HCT116 (cell line): ENCODE measurements at places on chromosomes 12 and 14. TPM values are rescaled to one million over a fixed set of nuclear protein-coding genes. Genes with fewer than 3 reads are reported as not detected.

DNA sequence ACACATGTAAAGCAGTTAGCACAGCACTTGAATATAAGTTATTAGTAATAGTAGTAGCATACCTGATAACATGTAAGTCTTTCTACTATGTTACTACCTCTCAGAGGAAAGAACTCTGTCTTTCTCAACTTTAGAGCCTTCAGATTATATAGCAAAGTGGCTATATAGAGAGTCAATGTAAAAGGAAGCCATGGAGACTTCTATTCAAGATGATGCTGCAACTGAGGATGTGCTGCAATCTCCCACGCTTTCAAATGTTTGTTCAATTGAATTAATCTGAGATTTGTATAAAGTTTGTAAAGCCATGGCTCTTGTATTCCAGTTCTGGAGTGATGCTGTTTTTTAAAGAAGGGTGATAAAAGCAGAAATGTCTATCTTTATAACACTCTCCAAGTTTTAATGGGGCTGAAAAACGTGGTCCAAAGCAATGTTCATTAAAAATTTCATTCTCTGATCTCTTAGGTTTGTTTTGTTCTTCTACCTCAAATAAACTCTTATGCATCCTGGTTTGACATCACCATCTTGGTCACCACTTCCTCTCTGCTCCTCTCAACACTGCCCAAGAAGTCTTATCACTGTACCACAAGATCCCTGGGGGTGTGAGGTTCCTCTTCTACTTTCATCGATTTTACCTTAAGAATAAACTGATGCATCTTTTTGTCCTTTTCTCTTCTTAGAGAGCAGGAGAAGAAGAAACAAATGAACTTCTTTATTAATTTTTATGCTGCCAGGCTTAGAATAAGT lies 40.6 kb downstream of the C12orf42 start:
- no peak overlapping the region for H3K27ac ChIP-seq
- no peaks in the 10 kb centered on the region for H3K4me1 ChIP-seq
- H3K27me3 ChIP-seq = peaks cover 43% of the 10 kb centered on the region
- DNase-seq = no peak
- no peak overlapping the region for H3K4me3 ChIP-seq

GRCh38 chr14:32449648-32450047 lies 120.5 kb downstream of the AKAP6 start:
- H3K36me3 ChIP-seq = no peaks in the 10 kb centered on the region
- H3K27me3 ChIP-seq = no peaks in the 10 kb centered on the region
- H3K27ac ChIP-seq = no peak overlapping the region
- DNase-seq = no peak

DNA sequence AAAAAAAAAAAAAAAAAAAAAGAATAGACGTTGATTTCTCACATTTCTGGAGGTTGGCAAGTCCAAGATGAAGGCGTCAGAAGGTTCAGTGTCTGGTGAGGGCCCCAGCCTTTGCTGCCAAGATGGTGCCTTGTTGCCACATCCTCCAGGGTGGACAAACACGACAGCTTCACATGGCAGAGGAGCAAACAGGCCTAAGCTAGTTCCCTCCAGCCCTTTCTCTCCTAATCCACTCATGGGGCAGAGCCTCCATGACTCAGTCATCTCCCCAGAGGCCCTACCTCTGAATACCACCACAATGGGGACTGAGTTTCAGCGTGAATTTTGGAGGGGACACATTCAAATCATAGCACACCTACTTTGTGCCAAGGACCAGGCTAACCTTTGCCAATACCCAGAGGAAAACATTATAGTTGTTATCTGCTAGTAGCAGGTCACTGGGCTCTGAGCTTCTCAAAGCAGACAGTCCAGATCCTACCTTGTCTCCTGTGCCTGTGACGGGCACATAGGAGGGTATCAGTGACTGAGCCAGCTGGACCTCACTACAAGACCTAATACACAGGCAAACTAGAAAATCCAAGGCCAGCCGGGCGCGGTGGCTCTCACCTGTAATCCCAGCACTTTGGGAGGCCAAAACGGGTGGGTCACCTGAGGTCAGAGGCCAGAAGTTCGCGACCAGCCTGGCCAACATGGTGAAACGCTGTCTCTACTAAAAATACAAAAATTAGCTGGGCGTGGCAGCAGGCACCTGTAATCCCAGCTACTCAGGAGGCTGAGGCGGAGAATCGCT lies 10.5 kb upstream of the BCL11B start:
- DNase-seq = no peak
- H3K36me3 ChIP-seq = no peaks in the 10 kb centered on the region
- H3K27me3 ChIP-seq = peaks cover 26% of the 10 kb centered on the region
- H3K27ac ChIP-seq = no peak overlapping the region
- H3K4me3 ChIP-seq = no peak overlapping the region

- H3K4me1 ChIP-seq = no peaks in the 10 kb centered on the region
- no peak for DNase-seq
- H3K4me3 ChIP-seq = no peak overlapping the region
- H3K27me3 ChIP-seq = no peaks in the 10 kb centered on the region
- no peak overlapping the region for H3K27ac ChIP-seq
Measured at GRCh38 chr14:34368115-34368970, 93.7 kb downstream of the SPTSSA start.

- DNase-seq = no peak
- H3K27ac ChIP-seq = no peak overlapping the region; the same call in 1 of the 2 replicates
- H3K4me3 ChIP-seq = no peak overlapping the region
- no peaks in the 10 kb centered on the region for H3K36me3 ChIP-seq
- no peaks in the 10 kb centered on the region for H3K27me3 ChIP-seq
- peaks cover 29% of the 10 kb centered on the region for H3K4me1 ChIP-seq
Measured at GRCh38 chr14:100424504-100425428, 101.6 kb downstream of the SLC25A47 start.

Gene PPM1H
- 8.0 TPM for total RNA-seq

Gene MYF5
- not detected for total RNA-seq

Gene GZMH
- total RNA-seq = not detected

Gene HSP90AA1
- 1,380 TPM for total RNA-seq
